Progenitor cell of endocrine pancreas (in vitro differentiated cells): ENCODE measurements at places on chromosomes 1 and 21.

- DNase-seq = no peak
Measured at GRCh38 chr1:228802386-228803220, 67.3 kb downstream of the RHOU start.

DNA sequence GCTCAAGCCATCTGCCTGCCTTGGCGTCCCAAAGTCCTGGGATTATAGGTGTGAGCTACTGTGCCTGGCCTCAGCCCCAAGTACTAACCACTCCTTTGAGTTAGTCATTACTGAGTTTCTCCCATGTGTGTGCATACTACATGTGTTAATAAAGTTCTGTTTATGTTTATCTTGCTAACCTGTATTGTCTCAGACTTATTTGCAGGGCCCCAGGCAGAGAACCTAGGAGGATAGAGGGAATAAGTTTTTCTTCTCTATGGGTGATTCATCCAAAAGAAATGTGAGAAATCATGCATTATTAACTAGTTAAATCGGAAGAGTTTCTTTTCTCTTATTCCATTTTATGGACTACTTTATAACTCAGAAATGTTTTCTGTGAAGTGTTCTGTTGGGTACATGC lies 203.9 kb upstream of the CACYBP start:
- DNase-seq = no peak

GRCh38 chr1:223853748-223854147 lies 8.0 kb upstream of the TP53BP2 start:
- DNase-seq = no peak

- DNase-seq = no peak
Measured at GRCh38 chr1:216807696-216808095, 84.5 kb upstream of the ESRRG start.

DNA sequence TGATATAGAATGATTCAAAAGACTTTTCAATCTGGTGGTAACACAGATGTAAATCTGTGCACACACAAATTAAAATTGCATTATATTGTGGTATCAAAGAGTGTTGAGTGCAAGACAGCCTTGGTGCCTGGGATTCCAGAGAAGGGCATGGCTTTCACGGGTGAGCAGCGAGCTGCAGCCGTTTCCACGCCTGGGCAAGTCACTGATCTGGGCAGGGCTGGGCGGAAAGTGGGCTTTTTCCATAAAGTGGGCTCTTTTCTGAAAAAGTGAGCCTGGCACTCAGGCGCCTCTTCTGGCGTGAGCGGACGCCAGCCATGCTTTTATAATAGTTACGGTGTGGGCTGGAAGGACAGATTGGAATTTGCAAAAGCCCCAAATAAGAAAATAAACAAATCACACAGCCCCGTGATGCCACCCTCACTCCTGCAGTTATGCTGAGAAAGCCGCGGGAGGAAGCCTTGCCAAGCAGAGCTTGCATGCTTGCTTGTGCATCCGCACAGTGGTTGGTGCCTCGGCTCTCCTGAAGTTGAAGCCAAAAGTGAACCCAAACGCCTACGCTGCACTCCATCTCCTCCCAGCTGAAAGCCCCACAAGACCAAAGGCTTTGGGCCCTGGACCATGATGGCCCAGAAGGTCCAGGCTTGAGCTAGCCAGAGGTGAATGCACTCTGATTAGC lies 7.1 kb upstream of the C1orf115 start:
- no peak for DNase-seq

GRCh38 chr1:207868251-207868773 lies 42.6 kb downstream of the CD34 start:
- DNase-seq = no peak

DNA sequence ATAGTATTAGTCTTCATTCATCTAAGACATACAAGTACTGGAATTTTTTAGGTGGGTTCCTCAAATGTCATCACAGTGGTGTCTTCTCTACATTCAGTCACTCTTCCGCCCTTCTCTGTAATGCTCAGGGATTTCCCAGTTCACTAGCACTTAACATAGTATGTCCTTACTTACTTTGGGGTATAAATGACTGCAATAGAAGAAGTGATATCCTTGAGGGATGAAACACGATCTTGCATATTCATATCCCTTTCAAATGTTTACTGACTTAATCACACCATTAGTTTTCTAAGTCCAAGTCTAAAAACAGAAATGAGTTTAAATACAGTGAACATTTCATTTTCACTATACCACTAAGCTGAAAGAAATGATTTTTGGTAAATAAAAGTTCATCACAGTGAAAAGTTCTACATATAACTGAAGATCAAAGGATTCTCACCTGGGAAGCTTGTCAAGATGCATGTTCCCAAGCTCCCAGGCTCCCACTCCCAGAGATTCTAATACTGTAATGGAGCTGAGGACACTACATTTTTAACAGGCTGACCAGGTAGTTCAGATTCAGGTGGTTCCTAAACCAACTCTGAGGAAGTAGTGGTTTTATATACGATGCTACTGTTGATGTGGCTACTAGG lies 29.7 kb downstream of the MRPL39 start:
- DNase-seq = no peak

GRCh38 chr1:36775716-36776115 lies 258.6 kb downstream of the GRIK3 start:
- DNase-seq = no peak

GRCh38 chr1:232263452-232263851 lies 366.5 kb downstream of the SIPA1L2 start:
- DNase-seq = no peak

DNA sequence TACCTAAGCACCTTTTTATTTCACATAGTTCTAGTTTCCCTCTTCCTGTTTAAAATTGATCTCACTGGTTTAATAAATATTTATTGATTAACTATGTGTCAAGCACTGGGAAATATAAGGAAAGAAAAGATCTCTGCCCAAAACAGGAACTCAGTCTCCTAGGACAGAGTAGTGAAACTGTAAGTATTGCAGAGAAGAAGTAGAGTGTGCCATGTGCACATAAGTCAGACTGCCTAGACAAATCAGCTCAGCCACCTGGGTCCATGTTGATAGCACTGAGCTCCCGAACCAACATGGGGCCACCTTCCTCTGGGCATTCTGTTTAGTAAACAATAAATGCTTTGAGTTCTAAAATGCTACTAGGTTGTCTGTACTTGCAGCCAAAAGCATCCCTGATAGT lies 9.8 kb upstream of the SSX2IP start:
- no peak for DNase-seq

GRCh38 chr1:9794081-9794480 lies 29.7 kb downstream of the CLSTN1 start:
- no peak for DNase-seq

DNA sequence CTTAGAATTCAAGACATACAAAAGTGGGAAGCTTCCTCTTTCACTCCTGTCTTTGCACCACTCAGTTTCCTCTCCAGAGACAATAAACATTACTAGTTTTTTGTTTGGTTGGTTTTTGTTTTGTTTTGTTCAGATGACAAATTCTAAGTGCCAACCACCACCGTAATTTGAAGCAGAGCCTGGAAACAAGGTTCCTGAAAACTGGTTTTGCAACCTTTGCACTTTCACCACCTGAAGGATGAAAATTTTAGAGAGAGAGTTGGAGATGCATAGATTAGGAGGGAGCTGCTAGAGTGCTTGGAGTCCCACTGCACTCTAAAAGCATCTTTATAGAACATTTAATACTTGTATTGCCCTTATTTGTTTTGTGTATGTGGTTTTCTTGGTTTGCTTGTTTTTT lies 20.2 kb upstream of the MGST3 start:
- no peak for DNase-seq
